ENCODE measurements at places on chromosomes 12 and 14.

DNA sequence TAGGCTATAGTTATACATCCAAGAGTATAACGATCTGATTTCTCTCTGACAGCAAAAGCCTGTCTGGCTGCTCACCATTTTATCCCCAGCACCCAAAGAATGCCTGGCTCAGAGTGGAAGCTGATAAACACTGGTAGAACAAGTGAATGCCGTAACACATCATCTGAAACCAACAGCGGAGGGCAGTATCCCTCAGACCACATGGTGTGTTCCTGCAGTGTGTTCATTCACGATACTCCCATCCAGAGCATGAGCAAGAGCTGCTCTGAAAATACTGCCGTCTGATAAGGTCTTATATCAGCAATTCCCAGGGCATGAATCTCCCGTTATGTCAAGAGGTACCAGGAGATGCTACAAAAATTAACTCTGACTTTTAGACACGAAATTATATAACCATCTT lies 95.9 kb downstream of the TTC7B start:
- DNase-seq, result no peak

GRCh38 chr14:101231828-101232227 lies 328.3 kb upstream of the RTL1 start:
- DNase-seq, result no peak

- DNase-seq, result no peak
These were observed 974 bp upstream of the TNS2 start for GRCh38 chr12:53048780-53049401.

DNA sequence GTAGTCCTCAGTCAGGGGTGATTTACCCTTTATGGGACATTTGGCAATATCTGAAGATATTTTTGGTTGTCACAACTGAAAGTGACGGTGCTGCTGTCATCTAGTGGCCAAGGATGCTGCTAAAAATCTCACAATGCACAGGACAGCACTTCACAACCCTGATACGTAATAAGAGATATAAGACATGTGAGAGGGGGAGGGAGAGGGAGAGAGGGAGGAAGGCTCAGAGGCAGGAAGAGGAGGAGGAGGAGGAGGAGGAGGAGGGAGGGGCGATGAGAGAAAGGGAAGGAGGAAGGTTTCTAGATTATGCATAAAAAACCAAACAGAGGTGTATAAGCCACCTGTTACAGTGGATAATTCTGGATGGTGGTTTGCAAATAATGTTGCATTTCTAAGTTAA lies 14.3 kb downstream of the MYL2 start:
- no peak for DNase-seq

- DNase-seq, result no peak
These were observed 12.2 kb downstream of the TEDC1 start for GRCh38 chr14:105503296-105503640.

DNA sequence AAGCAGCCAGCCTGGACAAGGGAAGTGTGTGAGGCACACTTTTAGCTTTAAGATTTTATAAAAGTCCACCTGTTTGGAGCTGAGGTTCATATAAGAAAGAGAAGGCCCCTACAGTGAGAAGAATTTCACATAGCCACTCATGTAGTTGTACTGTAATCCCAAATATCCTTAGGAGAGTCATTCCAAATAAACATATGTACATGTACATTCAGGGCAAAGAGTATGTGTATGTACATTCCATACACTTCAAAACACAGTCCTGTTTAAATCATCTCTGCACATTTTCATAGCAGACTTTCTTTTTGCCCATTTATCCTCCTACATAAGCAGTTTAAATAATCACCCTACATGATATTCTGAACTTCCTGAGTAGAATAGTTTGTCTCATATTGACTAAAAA lies 87.6 kb downstream of the GPR65 start:
- DNase-seq, result no peak

DNA sequence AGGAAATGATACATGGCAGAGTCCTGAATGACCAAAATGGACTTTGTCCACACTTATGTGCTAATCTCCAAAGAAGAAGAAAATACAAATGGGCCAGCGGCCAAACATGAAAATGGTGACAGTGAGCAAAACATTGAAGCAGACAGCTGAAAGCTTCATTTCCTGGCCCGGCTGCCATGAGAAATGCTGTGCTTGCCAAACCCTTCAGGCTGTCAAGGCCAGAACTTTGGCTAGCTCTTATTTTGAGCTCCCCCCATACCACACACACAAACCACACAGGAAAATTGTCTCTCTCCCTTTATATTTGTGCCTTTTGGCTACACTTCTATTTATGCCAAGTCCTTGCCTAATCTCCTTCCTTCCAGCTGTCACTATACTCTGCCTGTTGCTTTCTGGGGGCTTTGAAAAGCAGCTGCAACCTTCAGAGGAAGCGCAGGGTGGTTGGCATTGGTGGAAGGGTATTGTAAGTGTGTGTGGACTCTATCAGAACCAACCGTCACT lies 323.8 kb downstream of the RAD51B start:
- no peak for DNase-seq

DNA sequence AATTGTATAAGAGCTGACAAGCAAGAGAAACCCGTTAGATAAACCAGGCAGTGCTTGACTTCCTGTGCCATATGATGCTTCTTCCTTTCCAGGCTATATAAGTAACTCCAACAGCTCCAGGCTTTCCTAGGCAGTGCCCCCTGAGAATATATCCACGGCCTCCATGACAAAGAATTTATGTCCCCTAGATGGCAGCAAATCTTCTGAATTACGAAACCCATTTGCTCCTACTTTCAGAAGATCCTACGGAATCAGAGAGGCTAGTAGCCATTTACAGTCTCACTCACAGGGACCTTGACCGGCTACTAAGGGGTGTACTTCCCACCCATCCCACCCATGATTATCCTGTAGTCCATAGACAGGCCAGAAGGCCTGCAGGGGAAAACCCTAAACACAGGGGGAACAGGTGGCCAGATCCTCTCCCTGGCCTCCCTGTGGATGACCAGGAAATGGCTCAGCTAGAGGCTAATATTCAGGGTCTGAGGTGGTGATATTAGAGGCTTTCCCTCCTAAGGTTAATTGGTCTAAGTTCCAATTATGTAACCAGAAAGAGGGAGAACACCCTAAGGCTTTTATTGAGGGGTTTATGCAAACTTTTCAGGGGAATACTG lies 77.2 kb upstream of the DCD start:
- no peak for DNase-seq

- DNase-seq, result no peak
These were observed 89.5 kb upstream of the ANO2 start for GRCh38 chr12:6034596-6034995.

GRCh38 chr12:118514297-118514696 lies 137.9 kb downstream of the SUDS3 start:
- DNase-seq, result no peak

DNA sequence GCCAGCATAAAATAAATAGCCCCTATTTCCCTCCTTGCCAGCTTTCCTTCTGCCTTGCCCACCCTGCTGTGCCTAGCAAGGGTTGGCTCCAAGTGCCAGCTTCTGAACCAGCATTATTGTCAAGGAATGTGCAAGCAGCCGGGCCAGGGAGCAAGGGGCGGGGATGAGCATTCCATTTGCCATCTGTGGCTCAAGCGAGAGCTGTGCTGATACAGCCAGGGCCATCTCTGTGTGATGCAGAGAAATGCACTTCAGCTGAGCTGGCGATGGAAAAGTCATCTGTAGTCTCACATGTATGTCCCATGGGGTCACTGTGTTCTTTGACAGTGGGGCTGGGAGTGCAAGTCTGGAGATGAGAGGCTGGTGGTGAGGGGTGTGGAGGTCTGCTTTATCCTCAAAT lies 137.3 kb downstream of the SUDS3 start:
- DNase-seq, result no peak

GRCh38 chr12:26845984-26846383 lies 13.0 kb upstream of the ITPR2 start:
- DNase-seq, result no peak

DNA sequence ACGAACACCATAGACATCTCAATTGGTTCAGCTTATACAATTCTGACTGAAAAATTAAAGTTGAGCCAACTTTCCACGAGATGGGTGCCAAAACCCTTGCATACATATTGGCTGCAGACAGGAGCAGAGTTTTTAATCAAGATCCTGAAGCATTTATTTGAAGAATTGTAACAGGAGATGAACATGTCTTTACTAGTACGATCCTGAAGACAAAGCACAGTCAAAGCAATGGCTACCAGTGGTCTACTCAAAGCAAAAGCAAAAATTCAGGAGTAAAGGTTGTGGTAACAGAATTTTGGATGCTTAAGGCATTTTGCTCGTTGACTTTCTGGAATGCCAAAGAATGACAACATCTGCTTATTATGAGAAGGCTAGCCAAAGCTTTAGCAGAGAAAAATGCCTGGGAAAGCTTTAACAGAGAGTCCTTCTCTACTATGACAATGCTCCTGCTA lies 20.7 kb downstream of the ZDHHC17 start:
- DNase-seq, result no peak

DNA sequence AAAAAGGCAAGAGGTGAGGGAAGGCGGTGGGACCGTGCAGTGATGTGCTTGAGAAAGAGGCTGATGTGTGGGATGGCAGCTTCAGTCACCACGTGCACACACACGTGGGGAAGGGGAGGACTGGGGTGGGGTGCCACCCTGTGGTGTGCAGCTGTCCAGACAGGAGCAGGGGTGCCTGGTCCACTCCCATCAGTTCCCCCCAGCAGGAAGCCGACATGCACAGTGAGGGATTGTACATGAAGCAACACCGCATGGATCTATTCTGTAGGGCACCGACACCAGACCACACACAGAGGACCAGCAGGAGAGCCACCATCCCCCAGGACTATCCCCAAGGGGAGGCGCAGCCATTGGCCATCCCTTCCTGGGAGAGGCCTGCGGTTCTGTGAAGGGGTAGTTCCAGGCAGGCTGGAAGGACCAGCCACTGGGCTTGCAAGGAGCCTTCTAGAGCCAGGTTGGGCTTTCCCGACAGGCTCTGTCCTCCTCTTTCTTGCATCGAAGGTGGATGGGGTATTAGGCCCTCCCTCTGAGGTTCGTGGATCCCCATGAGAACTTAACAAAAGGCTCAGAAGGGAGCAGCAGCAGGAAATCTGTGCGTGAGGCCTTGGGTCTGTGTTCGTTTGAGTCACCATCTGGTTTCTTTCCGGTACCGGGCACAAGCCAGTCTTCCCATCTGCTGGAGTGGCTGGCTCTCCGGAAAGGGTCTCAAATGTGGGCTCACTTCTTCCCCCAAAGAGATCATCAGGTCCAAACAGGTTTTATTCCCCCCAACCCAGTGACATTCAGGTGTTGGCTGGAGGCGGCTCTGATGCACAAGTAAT lies 59.8 kb downstream of the PLEKHG3 start:
- DNase-seq, result no peak

DNA sequence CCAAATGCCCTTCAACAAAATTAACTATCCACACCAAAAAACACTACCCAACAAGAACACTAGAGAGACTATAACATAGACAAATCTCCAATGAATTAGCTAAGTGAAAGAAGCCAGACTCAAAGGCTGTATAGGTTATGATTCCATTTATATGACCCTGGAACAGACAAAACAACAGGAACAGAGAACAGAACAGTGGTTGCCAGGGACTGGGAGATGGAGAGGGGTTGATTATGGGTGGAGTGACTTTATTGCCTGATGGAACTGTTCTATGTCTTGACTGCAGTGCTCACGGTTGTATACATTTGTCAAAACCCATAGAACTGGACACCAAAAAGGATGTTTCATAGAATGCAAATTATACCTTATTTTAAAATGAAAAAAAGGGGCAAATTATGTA lies 14.9 kb downstream of the CATSPERB start:
- no peak for DNase-seq

- DNase-seq, result no peak
These were observed 9.4 kb downstream of the PLD4 start for GRCh38 chr14:104933746-104934733.

- DNase-seq, result no peak
These were observed 35.0 kb upstream of the MANSC4 start for GRCh38 chr12:27814851-27815591.

- DNase-seq, result no peak
These were observed 70.6 kb downstream of the B4GALNT3 start for GRCh38 chr12:530308-530707.

DNA sequence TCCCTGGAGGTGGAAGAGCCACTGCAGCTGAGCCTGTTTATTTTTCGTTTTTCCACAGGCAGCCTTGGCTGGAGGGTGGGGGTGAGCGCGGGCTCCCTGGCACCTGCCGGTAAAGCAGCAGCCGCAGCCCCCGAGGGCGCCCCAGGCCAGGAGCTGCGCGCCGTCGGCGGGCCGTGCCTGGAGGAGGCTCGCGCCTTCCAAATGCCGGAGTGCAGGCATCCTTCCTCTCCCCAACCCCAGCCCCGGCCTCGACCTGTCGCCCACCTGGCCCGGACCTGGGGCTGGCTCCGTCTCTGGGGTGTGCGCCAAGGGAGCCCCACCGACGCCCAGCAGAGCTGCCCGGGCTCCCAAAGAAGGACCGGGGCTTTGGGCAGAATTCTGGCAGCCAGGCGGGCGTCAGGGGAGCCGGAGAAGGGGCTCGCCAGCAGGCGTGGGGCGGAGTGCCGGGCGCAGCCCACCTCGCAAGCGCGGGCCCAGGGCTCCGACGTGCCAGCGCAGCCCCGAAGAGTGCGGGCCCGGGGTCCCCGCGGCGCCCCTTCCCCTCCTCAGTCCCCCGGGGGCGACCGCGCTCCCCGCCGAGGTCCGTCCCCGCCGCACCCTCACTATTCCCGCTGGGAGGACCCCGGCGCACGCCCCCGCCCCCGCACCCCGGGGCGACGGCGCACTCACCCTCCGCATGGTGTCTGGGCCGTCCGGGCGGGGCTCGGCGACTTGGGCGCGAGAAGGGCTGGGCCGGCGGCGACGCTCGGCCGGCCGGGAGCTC lies 130.3 kb downstream of the NDUFA12 start:
- no peak for DNase-seq

DNA sequence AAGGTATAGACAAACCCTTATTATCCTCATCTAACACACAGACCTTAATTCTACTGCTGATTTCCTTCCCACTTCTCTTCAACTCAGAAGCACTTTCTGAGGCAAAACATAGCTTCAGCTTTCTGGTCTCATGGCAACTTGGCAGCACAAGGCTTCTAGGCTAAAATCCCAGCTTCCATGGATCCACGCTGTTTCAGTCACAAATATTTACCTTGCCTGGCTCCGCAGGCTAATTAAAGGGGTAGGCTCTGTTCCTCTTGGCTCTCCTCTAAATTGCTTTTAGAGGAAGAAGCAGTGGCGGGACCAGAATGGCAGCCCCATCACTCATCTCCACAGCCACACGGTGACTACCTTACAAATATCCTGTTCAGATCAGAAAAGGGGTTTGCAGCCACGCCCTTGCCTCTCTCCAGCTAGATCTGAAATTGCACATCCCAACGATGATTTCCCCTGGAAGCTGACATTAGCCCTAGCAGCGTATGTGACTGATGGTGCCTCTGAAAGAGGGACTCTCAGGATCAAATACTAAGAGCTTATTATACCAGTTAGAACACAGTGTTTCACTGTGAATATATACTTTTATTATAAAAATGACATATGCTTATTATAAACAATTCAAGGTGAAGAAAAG lies 221.5 kb upstream of the NUDT4 start:
- DNase-seq, result no peak

Measured in CD4-positive, alpha-beta T cell treated with Interleukin-6 at 100 ng/mL for 8 hours (primary cell).